ENCODE measurements at places on chromosomes 7 and 10.

GRCh38 chr7:40544871-40545303, 410.1 kb downstream of the SUGCT start:
- DNase-seq, result no peak

- no peak for DNase-seq
Observed at GRCh38 chr10:30817541-30817940, 188.0 kb upstream of the LYZL2 start.

DNA sequence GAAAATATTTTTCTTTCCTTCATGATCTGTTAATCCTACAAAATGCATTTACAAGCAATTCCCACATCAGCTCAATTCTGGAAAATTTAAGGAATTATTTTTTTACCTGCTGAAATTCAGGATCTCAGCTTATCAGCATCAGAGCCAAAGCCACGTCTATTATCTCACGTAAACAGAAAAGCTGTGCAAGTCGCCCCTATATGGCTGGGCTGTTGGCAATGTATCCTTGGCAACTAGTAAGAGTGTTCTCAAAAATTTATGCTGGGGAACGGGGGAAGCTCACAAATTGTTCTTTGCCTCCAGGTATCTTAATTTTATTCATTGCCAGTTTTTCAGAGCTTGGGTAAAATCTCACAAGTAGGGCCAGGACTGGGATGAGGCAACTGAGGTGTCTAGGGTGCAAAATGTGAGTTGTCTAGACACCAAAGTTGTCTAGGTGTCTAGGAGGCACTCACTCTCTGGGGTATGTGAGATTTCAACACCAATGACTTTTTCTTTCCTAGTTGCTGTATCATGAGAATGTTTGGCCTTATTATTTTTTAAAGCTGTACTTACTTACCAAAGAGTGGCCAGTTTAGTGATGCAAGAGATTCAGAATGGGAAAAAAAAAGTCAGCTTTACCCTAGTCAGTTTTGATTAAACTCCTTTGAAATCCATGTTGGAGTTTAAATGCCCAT, 5.1 kb downstream of the GSTO2 start:
- no peak for DNase-seq

DNA sequence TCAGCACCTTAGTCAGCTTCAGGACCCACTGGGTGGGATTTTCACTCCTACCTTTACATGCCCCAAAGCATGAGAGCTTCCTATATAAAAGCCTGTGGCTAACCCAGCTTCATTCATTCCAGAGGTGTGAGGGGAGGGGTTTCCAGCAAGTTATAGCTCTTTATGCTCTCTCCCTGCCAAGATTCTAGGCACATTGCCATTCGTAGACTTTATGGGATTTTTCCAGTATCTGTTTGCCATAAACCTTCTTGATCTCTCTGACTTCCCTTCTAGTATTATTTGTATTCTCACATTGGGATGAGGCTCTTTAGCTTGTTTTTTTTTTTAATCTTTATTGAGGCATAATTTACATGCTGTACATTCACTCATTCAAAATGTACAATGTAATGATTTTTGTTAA, 67.5 kb downstream of the POU6F2 start:
- DNase-seq, result no peak

- no peak for DNase-seq
Observed at GRCh38 chr10:32000937-32001336, 55.3 kb downstream of the KIF5B start.

DNA sequence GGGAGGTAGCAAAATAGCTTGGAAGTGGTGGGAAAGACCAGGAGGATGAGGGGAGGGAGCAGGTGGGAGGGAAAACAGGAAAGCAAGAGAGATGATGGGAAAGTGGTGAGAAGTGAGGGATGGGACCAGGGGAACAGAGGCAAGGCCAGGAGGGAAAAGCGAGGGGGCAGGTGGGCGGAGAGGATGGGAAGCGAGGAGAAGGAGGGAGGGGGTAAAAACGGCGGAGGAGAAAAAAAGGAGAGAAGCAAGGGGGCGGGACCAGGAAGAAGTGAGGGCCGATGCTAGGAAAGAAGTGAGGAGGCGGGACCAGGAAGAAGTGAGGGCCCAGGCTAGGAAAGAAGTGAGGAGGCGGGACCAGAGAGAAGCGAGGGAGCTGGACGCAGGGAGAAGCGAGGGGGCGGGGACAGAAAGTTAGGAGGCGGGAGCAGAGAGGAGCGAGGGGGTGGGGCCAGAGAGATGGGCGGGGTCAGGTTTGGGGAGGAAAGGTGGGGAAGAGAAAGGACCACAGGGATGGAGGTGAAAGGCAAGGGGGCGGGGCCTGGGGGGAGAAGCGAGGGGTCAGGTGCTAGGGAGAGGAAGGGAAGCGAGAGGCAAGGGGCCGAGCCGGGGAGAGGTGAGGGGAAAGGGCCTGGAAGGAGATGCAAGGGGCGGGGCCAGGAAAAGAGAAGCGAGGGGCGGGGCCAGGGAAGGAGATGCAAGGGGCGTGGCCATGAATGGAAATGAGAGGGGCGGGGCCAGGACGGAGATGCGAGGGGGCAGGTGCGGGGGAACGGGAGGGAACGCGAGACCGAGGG, 984 bp downstream of the SMURF1 start:
- peak; percentile 30 for DNase-seq

- DNase-seq, result no peak
Observed at GRCh38 chr7:141617280-141617679, 66.1 kb downstream of the AGK start.

DNA sequence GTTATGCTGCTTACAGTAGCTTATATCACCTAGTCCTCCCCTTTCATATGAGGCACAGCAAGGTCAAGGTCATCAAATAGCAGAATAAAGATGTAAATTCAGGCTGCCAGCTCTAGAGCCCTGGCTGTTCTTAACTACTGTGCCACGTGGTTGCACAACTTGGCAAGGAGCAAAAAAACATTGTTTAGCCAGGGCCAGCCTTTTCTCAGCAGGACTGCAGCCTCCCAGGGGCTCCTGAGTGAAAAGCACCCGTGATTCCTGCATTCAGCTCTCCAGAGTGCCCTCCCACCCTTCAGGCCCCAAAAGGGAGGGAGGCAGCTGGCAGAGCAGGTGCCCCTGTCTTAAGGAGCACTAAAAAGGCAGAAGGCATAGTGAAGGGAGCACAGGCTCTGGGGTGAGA, 31.8 kb upstream of the TM9SF3 start:
- DNase-seq, result peak; percentile 34

- no peak for DNase-seq
Observed at GRCh38 chr10:76113952-76114351, 682.5 kb downstream of the LRMDA start.

- no peak for DNase-seq
Observed at GRCh38 chr7:147869456-147869855, 721.1 kb upstream of the C7orf33 start.

GRCh38 chr10:85849315-85849714, 517.3 kb downstream of the GRID1 start:
- DNase-seq, result no peak

DNA sequence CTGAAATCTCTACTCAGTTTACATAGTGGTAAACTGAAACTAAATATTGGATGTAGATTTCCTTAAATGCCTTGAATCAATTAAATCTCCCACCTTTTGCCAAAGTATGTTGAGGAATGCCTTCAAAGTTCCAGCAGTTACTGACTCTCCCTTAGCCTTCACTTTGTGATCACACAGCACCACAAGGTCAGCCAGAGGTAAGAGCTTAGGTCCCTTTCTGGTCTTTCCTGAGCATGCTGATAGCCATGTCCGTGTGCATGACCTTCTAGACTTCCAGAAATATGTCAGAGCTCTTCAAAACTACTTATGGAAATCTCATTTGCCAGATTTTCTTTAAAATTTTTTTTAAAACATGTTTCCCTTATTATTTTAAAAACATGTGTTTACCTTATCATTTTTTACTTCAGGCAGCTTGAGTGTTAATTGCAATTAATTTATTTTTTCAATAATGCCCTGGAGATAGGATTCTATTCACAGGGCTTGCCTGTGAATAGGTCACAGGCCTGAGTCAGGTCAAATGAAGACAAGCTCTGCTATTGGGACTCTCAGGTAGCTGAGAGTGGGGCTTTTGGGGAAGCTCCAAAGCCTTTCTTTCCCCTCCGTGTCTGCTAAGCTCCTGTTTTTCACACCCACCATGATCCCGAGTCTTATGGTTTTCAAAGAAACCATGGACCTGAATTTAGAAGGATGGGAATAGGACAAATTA, 220.5 kb downstream of the CXCL12 start:
- DNase-seq, result no peak

DNA sequence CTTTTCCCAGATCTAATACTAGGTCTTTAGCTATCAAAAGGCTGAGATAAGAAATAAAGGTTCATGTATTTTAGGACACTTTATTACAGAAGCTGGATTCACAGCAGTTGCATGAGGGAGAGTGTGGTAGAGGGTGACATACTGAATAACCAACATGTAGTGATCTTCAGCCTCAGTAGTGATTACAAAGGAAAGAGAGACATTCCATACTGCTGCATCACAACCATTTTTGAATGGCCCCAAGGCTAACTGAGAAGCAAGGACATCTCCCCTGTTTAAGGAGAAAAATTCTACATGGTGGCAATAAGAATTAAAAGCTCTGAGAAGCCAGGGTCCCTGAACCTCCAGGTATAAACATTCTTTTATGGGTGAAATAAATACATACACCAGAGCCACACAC, 35.3 kb downstream of the COG5 start:
- no peak for DNase-seq

GRCh38 chr10:91077549-91078071, 142.9 kb upstream of the PCGF5 start:
- DNase-seq, result no peak

DNA sequence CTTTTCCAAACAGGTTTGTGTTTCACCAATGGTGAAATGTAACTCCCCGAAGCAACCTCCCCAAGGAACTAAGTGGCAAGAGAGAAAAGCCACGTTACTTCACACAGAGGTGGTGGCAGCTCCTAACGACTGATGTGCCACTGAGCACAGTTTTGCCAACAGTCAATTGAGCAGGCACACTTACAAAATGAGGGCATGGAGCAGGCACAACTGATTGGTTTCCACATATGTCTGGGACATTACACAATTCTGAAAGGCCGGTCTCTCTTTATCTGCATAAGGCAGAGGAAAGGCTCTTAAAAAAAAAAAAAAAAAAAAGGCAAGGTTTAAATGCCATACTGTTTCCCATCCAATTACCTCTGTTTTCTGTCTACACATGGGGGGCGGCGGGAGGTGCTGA, 86.7 kb downstream of the GFRA1 start:
- peak; percentile 6 for DNase-seq

GRCh38 chr10:69816521-69816920, 14.8 kb downstream of the COL13A1 start:
- no peak for DNase-seq

DNA sequence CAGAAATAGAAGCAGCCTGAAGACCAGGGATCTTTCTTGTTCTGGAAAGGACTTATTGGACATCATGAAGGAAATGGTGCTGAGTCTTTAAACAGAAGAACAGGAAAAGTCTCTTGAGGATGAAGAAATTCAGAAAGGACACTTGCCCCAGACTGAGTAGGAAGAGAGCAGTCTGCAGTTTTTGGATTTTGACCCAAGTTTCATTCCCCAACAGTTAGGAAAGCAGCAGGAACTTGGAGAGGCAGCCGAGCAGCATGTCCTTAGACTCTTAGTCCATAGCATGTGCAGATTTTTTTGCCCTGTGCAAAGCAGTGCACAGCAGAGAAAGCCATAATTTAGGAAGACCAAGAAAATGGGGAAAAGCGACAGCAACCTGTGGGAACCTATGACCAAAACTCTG, 927.2 kb upstream of the AUTS2 start:
- DNase-seq, result no peak

GRCh38 chr10:8403711-8404371, 349.4 kb downstream of the GATA3 start:
- DNase-seq, result no peak

DNA sequence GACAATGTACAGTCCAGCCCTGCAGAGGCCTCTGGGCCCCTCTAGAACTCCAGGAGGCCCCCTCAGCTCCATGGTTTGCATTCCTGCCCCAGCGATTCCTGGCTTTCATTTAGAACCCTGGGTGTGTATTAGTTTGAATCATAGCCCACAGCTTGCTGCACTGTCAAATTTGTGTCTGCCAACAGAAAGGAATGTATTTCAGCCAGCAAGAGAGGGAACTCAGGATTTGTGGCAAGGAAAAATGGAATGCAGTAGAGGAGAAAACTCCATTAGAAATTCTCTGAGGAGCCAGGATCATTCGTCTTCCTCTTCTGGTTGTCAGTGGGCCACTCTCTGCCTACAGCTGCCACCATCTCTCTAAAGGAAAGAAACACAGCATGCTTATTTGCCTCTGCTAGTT, 27.9 kb upstream of the WDR11 start:
- DNase-seq, result no peak

DNA sequence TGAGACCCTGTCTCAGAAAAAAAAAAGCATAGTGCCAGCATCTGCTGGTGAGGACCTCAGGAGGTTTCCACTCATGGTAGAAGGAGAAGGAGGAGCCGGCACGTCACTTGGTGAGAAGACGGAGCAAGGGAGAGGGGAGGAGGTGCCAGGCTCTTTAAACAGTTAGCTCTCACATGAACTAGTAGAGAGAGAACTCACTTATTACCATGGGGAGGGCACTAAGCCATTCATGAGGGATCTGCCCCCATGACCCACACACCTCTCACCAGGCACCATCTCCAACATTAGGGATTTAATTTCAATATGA, 62.9 kb upstream of the VKORC1L1 start:
- DNase-seq, result no peak
